HuH-7 (cell line): ENCODE measurements at places on chromosomes 6 and 20.

GRCh38 chr6:152295920-152296319, 341.2 kb downstream of the SYNE1 start:
- DNase-seq = no peak

DNA sequence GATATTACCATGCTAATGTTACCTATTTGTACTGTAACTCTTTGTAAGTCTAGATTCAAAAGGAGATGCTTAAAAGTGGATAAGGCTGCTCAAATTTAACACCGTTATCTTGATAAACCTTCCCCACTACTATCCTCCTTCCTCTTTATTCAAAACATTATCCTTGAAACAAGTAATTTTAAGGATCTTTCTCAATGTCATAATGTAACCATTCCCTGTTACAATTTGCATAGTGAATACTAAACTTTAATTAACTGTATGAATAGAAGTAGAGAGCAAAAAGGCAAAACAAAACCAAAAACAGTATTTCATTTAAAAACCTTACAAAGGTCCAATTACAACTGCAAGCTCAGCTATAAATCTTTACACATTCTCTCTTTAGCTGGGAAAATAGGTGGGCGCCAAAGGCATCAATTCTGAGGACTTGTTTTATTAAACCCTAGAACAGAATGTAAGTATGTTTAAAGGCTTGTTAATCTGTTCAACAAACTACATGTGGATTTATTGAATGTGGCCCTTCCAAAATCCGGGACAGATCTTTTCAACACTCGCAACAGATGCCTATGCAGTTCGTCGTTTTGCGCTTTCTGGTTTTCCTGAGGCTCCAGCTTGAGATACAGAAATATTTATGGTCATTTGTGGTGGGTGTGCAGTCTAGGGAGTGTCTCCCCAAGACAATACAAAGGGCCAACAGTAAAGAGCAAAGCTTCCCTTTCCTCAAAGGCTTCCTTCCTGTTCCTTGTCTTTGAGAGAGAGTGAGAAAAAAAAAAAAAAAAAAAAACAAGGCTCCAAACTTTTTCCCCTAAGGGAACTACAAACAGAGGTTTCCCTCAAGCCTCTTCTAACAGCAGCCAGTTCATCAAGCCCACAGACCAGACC, 15.1 kb downstream of the KIF13A start:
- DNase-seq = no peak

DNA sequence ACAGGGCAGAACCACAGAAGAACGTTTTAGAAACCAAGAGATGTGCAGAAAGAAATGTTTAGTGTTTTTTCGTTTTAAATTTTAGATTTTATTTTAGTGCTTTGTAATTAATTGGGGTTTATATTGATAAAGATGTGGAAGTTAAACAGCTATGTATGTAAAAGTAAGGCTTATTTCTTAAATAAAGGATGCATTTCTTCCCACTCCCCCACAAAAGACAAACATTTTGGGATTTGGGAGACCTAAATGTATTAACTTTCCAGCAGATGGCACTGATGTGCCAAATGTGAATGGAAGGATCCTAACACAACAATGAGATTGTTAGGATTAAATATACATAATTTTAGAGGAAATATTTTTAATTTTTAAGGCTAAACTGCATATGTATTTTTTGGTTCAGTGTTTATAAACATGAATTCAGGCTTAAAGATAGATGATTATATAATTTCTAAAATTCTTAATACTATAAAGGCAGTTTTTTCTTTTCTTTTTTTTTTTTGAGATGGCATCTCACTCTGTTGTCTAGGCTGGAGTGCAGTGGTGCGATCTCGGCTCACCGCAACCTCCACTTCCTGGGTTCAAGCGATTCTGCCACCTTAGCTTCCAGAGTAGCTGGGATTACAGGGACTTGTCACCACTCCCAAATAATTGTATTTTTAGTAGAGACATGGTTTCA, 12.0 kb downstream of the PFDN4 start:
- DNase-seq = no peak

DNA sequence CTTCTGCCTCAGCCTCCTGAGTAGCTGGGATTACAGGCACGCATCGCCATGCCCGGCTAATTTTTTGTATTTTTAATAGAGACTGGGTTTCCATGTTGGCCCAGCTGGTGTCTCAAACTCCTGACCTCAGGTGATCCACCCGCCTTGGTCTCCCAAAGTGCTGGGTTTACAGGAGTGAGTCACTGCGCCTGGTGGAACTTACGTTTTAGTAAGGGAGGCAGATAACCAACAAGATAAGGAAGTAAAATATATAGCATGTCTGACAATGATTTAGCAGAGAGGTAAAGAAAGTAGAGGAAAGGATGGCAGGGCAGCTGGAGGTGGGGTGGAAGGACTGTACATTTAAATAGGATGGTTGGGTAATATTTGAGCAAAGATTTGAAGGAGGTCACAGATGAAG, 12.8 kb upstream of the MYMX start:
- DNase-seq = no peak

- DNase-seq = no peak
Observed at GRCh38 chr20:44916586-44916985, 6.7 kb downstream of the PABPC1L start.

- no peak for DNase-seq
Observed at GRCh38 chr6:168164462-168165061, 85.5 kb upstream of the FRMD1 start.
